ENCODE measurements at places on chromosomes 13 and 19.

DNA sequence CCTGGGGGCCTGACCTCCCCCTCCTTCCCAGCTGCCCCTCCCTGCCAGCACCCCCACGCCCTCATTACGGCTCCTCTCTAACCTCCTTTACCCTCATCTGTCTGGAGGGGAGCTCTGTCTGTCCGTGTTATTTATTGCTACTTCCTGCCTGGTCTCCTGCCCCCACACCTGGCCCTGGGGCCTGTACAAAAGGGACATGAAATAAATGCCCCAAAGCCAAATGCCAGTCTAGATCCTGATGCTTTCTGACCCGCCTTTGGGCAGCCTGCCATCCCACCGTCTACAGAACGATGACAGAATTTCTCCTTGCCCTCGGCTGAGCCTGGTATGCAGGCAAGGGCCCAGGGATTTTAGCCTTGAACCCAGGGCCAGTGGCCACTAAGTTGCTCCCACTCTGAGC lies 15.4 kb upstream of the CD22 start:
- DNase-seq: no peak

- DNase-seq: no peak
These were observed 624.4 kb upstream of the ARGLU1 start for GRCh38 chr13:107192289-107192688.

DNA sequence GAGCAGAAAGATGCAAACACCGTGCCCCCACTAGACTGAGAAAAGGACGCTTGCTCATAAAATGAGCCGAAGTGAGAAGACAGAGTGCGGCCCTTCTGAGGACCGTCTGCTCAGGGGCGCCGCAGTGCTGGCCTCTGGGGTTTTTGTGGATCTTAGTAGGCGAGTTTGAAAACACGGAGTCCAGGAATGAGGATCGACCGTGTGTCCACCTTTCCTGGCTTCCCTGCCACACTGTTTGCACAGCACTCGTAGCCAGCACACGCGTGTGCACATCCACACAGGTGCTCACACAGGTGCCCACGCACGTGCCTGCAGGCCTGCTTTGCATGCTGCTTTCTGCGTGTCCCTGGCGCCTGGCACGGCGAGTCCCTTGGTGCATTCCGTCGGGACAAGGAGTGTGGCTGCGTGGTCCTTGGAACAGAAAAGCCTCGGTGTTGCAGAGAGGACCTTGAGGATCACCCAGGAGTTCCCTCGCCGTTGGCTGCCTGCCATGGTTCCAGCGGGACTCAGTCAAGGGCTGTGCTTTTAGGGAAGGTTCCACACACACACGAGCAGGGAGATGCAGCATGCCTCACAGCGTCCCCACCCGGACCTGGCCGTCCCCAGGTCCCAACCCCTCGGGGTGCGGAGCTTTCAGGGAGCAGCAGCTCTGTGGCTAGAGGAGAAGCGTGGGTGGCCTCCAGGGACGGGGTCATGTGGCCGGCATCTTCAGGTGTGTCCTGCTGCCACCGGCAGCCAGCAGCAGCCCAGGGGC lies 10.1 kb upstream of the ZNF554 start:
- DNase-seq: no peak

DNA sequence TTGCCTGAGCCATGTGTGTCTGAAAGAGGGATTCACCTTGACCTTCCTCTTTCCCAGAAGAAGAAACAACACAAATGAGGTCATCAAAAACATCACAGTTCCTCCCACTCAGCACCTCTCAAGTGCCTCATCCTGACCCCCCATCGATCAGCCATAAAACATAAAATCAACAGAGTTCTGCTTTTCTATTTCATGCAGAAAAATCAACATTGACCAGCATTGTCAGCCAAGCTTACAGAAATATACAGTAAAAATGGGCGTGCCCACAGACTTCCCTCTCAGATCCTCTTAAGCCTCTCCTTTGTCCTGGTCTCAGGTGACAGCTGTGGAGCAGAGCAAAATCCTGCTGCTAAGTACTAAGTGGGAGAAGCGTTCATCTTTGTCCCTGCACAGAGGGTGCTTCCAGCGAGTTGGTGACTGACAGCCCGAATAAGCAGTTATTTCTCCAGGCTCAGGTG lies 213.3 kb downstream of the OLFM4 start:
- no peak for DNase-seq

- DNase-seq: no peak
These were observed 75.2 kb downstream of the ATP11A start for GRCh38 chr13:112764864-112765561.

GRCh38 chr19:14672188-14672872 lies 2.3 kb downstream of the ADGRE3 start:
- no peak for DNase-seq

- no peak for DNase-seq
These were observed 194.3 kb downstream of the TEX29 start for GRCh38 chr13:111514610-111515306.

DNA sequence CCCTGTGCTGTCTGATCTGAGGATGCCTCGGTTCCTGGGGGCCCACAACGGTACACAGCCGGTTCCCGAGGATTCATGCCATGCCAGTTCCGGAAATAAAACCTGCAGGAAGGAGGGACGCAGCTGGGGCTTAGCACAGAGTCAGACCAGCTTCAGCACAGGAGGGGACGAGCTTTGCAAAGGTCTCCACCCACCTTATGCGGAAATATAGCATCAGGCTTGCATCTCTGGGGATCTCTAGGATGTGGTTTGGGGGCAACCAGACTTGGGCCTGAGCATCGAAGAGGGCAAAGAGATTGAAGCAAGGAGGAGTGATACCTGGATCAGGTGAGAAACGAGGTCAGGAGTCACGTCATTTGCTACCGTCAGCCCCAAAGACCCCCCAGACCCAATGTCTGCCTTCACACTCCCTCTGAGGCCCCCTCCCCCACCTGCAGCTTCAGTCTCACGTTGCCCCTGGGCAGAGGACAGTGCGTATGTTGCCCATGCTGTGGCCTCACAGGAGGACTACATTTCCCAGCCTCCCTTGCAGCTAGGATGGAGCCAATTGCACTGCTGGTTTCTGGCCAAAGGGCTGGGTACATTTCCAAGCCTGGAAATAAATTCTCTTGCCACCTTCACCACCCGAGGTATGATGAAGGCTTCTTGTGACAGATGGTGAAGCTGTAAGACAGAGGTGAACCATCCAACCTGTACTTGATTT lies 12.1 kb downstream of the TYK2 start:
- DNase-seq: no peak

- no peak for DNase-seq
These were observed 93.1 kb downstream of the RNASEH2B start for GRCh38 chr13:51002736-51003135.

GRCh38 chr19:32624410-32624809 lies 43.4 kb downstream of the PDCD5 start:
- DNase-seq: no peak

GRCh38 chr13:34003656-34004055 lies 185.7 kb downstream of the RFC3 start:
- DNase-seq: no peak

DNA sequence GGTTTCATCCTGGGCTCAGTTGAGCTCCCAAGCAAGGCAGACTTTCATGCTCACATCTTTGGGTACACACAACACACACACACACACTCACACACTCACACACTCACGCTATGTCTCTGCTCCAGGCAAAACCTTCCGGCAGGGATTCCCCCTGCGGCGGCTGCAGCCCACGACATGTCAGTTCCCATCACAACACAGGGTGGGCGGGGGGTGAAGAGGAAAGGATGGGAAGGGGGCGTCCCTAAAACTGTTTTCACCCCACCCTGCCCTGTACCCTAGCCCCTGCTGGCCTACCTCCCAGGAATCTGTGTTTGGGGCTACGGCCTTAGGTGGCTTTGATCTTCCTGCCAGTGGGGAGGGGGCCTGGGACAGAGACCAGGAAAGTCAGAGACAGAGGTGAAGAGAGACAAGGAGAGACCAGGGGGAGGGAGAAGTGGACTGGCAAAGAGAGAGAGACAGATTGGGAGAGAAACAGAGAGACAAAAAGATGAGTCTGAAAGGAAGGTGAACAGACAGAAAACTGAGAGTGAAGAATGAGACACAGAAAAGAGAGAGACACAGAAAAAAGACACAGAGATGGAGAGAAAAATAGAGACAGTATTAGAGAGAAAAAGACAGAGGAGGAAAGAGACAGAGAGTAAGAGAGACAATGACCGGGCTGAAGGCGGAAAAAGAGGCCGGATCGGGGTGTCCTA lies 3.9 kb downstream of the LRFN1 start:
- DNase-seq: no peak

DNA sequence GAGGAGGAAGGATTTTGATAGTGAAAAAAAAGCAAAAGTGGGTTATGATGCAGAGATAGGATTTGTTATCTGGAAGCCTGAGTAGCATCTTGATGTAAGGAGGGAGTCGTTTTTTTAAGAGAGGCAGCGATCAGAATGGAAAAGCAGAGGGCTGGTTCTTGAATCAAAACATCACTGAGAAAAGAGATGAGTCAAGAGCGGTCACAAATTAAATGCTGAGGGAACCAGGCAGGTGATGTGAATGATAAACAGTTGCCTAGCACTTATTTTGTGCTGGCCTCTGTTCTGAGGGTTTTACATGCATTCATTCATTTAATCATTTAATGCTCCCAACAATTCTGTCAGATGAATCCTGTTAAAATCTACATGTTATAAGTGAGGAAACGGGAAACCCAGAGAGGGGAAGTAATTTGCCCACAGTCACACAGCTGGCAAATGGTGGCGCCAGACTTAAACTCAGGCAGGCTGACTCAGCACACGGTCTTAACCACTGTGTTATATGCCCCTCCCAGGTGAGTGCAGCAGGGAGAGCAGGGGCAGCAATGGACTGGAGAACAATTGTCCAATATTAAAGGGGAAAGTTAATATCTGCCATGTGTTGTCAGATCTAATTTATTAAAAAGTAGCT lies 21.4 kb downstream of the SIGLECL1 start:
- no peak for DNase-seq

DNA sequence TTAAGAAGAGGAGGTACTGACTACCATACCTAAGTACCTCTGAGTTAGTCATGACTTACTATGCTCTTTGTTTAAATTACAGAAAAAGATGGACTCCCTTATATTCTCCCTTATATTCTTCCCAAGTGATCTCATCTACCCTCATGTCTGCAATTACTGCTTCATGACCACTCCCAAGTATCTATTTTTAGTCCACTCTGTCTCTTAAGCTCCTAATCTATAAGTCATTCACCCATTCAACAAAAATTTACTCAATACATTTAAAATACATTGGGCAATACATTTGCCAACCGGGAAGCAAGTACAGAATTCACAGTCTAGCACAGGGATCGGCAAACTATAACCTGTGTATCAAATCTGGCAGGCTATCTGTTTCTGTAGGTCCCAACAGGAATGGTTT lies 42.6 kb downstream of the KPNA3 start:
- peak; percentile 31 for DNase-seq

DNA sequence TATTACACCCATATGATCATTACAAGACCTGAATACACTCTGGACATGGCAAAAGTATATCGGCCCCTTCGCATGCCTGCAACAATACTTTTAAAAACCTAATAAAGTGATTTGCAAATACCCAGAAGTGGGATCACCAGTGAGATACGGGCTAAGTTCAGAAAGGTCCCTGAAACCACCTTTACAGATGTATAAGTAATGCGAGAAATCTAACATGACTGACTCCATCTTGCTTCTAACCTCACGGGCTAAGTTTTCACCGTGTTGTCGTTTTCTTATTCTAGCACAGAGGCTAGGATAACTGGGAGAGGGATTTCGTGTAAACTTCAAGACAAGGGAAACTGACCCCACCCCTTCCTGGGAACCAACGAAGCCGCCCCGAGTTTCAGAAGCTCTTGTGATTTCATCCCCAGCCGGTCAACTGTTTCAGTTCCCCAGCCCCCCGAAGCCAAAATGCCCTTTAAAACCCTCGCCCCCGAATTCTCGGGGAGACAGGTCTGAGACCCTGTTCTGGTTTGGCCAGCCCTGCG lies 703 bp downstream of the NEK3 start:
- peak; percentile 53 for DNase-seq
